Ureter (tissue), 1 donor: ENCODE measurements at places on chromosomes 16 and 17.

DNA sequence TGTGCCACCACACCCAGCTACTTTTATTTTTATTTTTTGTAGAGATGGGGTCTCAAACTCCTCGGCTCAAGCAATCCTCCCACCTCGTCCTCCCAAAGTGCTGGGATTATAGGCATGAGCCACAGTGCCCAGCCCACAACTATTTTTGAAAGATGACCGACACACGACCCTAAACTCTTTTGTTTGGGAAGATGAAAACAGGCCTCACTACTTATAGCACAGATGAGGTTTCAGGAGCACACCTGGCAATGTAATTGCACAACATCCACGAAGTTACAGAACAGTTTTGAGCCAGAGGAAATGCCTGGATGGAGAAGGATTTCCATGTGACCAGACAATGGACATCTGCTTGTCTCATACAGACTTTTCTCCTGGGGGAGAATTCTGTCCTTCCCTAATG is 43.4 kb upstream of the PRSS54 start:
- DNase-seq, result no peak

DNA sequence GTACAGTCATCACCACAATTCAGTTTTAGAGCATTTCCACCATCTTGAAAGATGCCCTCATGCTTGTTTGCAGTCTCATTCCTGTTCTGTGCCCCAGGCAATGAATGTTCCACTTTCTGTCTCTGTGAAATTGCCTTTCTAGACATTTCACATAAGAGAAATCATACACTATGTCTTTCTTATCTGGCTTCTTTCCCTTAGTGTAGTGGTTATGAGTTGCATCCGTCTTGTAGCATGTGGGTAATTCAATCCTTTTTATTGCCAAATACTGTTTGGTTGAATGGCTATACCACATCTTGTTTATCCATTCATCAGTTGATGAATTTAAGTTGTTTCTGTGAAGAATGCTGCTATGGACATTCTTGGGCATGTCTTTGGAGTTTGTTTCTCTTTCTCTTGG is 132.5 kb upstream of the PLCG2 start:
- no peak for DNase-seq

DNA sequence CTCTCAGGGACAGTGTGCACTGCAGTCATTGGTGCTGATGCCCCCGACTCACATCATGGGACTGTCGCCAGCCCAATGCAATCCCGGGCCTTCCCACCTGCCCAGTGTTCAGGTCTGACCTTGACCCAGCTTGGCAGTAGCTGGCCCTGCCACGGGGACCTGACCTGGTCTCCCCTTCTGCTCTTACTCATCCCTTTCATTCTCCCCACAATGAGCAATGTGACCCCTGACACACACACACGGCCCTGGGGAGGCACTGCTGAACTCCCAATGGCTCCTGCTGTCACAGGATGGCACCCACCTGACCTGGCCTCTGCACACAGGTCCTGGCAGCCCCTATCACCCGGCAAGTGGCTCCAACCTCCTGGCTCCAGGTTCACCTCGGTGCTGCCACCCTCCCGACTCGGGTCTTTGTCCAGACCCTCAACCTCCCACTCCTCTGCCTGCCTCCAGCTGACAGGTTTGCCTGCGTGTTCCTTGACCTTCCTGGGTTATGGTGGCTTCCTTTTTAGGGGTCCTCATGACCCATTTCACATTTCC is 6.6 kb downstream of the CD300C start:
- DNase-seq, result no peak

DNA sequence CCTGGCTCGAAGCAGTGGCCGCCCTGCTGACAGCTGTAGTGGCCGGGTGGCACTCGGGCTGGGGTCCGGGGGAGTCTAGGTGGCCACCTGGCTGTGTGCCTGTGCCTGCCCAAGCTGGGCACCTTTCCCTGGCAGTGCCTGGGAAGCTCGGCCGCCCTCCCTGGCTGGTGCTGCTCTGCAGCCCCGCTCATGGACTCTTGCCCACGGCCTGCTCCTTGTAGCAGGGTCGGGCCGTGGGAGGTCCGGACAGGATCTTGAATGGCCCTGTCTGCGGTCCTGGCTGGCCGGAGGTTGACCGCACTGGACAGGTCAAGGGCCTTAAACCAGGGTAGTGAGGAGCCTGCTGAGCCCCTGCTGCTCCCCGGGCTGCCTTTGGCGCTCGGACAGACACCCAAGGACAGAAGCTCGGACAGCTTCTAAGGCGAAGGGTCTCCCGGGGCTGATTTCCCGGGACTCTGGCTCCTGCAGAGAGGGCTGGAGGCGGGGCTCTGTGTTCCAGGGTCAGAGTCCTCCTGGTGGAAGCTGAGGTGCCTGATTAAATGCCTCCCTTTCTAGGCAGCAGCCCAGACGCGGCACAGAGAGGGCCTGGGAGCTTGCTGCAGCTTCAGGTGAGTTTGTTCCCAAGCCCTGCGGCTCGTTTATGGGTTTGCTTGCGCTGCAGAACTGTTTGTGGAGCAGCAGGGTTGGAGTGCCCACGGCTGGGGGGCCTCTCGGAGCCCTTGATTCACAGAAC is 6.0 kb downstream of the CAPN15 start:
- DNase-seq, result no peak

GRCh38 chr16:78288888-78289287 is 189.4 kb downstream of the WWOX start:
- DNase-seq, result no peak

DNA sequence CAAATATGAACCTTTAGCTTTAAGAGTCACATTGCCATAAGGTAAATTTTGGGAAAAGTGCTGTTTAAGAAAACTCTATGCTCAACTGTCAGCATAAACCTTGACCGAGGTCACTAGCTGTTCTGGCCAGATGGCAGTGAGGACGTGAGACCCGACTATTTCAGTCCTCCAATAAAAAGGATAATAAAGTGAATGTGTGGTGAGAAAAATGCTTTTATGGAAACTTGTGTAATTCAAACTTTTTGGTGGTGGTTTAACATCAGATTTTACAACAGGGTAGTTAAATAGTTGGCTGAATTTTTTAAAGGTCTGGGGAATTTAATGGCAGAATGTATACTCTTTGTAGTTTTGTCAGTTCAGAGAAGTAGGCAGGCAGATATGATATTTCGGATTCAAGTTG is 391.1 kb downstream of the PMP22 start:
- no peak for DNase-seq

GRCh38 chr17:48960834-48961515 is 7.4 kb downstream of the GIP start:
- DNase-seq, result no peak

- DNase-seq, result peak; percentile 81
Observed at GRCh38 chr17:7716901-7717755, at the start of gene DNAH2. Gene DNAH2, plus strand, starts transcription at chr17:7717744. Its CDS starts 1,991 bp downstream, at chr17:7719735.

DNA sequence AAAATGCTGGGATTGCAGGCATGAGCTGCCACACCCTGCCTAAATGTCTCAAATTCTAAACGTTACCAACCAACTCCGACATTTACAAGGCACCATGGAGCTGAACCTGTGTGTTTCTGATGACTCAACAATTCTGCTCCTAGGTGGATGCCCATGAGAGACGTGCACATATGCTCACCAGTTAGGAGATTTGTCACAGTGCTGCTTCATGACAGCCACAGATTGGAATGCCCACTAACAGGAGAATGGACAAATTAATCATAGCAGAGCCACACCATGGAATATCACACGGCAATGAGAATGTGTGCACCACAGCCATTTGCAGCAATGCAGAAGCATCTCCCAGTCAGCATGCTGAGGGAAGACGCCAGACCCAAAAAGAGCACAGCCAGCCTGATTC is 8.0 kb upstream of the KCNG4 start:
- DNase-seq, result no peak

- DNase-seq, result no peak
Observed at GRCh38 chr17:52395308-52395707, 236.8 kb upstream of the CA10 start.

- no peak for DNase-seq
Observed at GRCh38 chr16:3607161-3607560, 4.2 kb downstream of the SLX4 start.

- no peak for DNase-seq
Observed at GRCh38 chr17:17424552-17424951, 52.2 kb upstream of the MED9 start.

DNA sequence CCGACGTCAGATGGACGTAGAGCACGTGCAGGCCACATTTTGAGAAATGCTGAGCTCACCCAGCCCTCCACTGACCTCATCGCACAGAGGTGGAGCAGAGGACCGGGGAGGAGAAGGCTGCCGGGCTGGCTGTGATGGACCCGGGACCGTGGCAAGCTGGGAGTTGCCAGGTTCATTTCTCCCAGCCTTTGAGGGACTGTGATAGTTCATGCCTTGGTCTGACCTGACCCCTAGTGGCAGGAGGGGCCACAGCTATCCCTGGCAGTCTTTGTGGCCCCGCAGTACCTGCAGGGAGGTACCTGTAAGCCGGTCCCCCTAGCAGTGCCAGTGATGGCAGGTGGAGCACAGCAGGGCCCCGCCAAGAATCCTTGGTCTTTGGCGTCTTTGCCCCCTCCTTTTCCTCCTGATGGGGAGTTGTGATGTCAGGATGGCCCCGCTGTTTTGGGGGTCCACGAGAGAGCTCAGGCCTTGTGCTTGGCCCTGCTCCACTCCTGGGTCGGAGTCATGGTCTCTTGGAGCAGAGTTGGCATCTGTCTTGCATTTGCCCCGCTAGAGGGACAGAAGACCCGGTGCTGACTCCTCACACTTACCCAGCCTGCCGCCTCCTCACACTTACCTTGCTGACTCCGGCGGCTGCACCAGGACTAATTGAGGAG is 50.4 kb downstream of the OR1D5 start:
- no peak for DNase-seq

DNA sequence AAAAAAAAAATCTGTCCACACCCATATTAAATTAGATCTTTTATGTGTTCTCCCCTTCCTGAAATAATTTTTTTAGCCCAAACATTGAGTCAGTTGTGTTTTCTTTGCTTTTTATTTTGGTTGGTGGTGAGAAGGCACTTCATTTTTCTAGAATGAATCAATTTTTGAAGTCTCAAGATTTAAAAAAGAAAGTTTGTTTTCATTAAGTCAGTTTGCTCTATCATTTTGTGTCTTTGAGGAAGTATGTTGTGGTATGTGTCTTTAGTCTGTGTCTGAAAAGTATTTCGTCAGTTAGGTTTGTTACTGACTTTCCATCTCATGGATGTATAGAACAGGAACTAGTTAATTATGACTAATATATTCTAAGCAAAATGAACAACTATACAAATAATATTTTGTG is 3.8 kb downstream of the IGF2BP1 start:
- no peak for DNase-seq

GRCh38 chr16:73882033-73882432 is 414.6 kb upstream of the PSMD7 start:
- no peak for DNase-seq

DNA sequence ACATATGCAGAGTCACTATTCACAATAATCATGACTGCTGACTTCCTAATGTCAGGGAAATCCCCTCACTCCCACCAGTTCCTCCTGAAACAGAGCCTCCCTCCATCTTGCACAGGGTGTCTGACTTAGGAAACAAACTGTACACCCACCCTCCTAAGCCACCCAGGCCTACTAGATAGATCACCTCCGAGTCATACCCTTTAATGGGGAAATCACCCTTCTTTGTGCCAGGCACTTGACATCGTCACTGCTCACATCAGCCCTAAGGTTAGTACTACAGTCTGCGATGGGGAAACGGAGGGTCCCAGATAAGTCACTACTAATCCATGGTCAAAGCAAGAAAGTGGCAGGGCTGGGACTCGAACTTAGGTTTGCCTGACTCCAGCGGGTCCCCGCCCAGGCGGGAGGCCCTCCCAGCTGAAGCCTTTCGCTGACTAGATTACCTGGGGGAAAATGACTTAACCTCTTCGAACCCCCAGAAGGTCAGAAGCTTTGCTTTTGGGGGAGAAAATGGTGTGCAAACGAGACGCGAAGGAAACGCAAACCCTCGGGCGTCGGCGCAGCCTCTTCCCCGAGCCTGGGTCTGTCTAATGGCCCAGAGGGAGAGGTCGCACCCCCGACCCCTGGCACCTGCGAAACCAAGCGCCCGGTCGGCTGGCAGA is 3.4 kb upstream of the MLLT6 start:
- DNase-seq, result no peak

GRCh38 chr17:32187271-32187670 is 45.0 kb downstream of the RHOT1 start:
- no peak for DNase-seq

DNA sequence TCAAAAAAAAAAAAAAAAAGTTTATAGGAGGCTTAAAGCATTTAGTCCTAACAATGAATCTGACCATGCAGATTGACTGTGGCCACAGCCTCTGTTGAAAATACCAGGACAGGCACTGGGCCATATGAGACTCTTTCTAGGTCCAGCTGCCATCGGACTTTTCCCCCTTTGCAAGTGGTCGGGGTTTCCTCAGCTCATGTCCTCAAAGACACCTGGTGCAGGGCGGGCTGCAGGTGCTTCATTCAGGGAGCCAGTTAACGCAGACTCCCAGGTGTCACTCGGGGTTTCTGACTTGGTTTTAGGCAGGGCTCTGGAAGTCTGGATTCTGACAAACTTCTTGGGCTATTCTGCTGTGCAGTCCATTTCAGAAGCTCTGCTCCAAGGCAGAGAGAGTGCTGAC is 20.9 kb downstream of the ELAC2 start:
- no peak for DNase-seq

GRCh38 chr17:51419476-51419875 is 159.1 kb downstream of the UTP18 start:
- no peak for DNase-seq

DNA sequence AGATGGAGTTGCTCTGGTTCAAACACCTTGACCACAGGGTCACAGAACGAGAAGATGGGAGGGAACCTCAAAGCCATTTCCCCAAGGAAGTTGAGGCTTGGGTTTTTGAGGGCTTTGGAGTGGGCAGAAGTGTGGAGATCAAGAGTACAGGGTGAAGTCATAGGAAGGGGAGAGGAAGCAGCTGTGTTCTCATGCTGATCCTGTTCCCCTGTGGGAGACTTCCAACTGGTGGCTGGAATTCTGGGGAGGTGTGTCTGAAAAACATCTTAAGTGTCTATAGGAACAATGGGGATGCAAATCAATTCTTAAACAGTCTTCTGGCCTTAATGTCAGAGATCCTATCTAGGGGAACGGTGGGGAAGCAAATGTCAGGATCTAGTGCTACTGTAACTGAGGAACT is 38.8 kb upstream of the HSBP1 start:
- no peak for DNase-seq
